Right cardiac atrium (tissue), 5 donors: ENCODE measurements at places on chromosomes 4 and X. TPM values are rescaled to one million over a fixed set of nuclear protein-coding genes. Genes with fewer than 3 reads are reported as not detected.

Gene FATE1
- total RNA-seq: 0.48 TPM

Gene PABPC4L
- 4.0 TPM for total RNA-seq

Gene MAGEB1
- not detected for total RNA-seq

DNA sequence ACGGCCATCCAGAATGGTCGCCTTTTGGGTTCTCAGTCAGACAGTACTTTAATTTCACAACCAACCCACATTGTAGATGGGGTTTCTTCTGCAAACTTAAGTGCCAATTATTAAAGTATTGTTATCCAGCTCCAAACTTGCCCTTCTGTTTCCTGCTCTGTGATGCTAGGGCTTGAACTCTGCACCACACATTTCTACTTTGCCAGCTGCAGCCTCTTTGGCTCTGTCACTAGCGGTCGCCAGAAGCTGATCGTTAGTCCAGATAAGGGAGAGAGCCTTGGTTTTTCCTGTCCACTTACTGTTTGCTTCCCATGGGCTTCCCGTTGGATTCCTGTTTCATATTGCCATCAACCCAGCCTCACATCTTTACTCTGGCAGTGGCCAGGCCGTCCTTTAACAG, 196.6 kb downstream of the ASB9 start:
- no peak for DNase-seq

GRCh38 chr4:124708517-124709300, 3.8 kb downstream of the ANKRD50 start:
- no peak for DNase-seq
